ENCODE measurements at places on chromosomes 12 and 14.
A peak's percentile ranks its signal among the peaks of the same experiment; 100 is the strongest.

GRCh38 chr12:32217354-32218310 lies 111.0 kb downstream of the BICD1 start:
- peak; percentile 96 for DNase-seq

DNA sequence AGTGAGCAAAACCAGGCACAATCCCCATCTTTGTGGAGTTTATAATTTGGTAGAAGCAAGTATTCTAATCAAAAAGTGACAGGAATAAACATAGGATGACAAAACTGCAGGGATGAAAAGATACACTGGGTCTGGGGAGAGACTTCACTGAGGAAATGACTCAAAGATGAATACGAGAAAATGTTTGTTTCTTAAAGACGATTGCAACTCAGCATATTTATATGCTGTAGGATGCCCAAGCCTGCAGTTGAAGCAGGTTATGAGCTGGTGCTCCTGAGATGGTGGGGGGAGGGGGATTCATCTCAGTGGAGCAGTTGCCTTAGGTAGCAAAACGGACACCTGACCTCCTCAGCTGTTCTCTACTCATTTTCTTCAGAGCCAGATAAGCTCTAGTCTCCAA lies 13.4 kb upstream of the SLC38A4 start:
- no peak for DNase-seq

- no peak for DNase-seq
Observed at GRCh38 chr14:53473480-53473879, 320.4 kb upstream of the DDHD1 start.

DNA sequence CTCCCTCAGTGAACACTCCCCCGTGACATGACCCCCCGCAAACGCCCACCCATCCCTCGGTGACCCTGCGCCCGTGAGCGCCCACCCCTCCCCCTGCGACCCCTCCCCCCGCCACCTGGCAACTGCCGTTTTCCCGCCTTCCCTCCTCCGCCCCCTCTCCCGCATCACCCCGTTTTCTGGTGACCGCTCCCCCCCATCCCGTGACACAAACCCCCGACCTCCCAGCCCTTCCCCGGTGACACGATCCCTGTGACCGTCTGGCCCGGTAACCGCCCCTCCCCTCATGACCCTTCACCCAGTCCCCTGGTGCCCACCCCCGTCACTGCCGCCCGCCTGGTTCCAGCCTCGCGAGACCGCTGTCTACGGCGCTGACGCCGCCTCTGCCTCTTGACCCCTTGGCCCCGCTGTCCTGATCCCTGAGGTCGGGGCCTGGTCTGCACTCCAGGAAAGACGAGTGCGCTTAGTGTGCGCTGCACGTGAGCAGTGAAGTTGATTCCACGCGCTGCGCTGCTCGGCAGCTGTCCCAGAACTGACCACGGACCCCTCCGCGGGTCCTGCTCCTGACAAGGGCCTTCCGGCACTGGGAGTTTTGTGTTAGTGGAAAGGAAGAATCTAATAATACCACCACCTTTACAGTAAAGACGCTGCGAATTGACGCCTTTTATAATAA lies 59.4 kb downstream of the DDX51 start:
- no peak for DNase-seq

DNA sequence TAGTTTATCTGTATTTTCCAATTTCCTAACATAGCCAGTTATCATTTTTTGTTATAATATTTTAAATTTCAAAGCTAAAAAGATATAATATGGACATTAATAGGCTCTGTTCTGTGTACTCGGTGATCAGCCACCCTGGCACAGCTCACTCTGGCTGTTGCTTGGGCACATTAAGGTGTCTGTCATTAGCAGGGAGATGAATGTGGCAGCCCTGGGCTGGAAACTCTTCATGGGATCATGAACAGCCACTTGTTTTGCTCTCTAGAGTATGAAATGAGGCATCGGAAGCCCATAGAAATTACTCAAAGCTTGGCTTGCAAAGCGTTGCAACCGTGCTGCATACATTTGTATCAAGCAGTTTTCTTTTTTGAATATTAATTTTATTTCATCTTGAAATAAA lies 233.2 kb downstream of the DACT1 start:
- DNase-seq, result no peak

GRCh38 chr12:111218499-111218898 lies 150.4 kb downstream of the PHETA1 start:
- DNase-seq, result no peak

- peak; percentile 39 for DNase-seq
Observed at GRCh38 chr14:94145902-94146527, 16.6 kb upstream of the IFI27L2 start.

- DNase-seq, result no peak
Observed at GRCh38 chr14:65703996-65704395, 291.5 kb downstream of the FUT8 start.

DNA sequence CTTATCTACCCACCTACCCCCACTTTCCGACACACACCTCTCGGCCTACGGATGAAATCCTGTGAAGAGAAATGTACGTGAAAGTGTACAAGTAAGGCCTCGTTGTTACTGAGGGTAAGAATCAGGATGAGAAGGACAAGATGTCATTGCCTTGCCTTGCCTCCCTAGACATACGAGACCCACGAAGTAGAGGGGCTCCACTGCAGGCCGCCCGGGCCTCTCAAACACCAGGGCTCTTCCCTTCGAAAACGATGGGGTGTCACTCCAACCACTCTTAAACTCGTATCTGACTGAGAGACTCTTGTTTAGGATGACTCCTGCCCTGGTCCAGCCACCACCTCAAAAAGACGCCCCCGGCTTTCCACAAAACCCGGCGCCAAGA lies 498 bp downstream of the RACGAP1 start:
- no peak for DNase-seq

DNA sequence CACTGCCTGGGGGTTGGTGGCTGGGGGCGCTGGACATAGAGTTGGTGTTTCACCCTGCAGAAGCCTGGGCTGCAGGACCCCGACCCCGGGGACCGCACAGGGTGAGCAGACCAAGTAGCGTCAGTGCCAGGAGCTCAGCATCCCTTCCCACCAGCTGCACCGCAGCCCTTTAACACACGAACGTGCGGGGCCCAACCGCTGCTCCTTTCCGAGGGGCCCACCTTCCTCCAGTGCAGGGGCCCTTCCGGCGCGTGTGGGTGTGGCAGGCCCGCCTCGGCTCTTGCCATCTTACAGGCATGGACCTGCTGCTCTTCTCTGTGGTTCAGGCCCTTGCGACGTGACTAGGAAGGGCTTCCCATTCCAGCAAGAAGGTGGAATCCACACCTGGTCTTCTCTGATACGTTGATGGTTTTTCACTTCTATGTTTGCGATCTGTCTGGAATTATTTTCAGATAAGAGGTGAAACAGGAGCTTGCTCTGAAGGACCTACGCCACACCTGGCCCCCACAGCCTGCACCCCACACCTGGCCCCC lies 47.8 kb downstream of the LRCOL1 start:
- no peak for DNase-seq

- peak; percentile 41 for DNase-seq
Observed at GRCh38 chr12:53006810-53007309, 604 bp downstream of the EIF4B start.

DNA sequence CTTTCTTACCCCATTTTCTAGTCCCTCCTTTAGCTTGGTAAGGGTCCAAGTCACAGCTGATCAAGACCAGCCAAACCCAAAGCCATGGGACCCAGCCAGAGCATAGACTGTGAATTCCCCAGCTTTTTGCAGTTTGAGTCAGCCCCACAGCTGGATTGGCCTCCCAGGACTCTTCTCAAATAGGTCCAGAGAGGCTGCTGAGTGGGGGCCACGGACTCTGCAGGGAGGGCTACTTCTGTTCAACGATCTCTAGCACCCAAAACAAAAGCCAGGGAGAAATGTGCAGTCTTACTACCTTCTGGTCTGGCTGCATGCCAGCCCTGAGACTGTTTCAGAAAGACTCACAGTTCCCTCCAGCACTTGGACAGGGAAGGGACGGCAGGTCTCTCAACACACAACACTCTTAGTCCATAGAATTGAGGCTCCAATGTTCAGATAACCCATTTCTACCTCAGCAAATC lies 1.6 kb downstream of the VDR start:
- DNase-seq, result no peak

- no peak for DNase-seq
Observed at GRCh38 chr14:95891742-95892141, 15.1 kb downstream of the TUNAR start.

GRCh38 chr12:32431025-32431424 lies 31.7 kb downstream of the FGD4 start:
- no peak for DNase-seq

GRCh38 chr12:60205500-60205899 lies 609.7 kb downstream of the SLC16A7 start:
- DNase-seq, result no peak

DNA sequence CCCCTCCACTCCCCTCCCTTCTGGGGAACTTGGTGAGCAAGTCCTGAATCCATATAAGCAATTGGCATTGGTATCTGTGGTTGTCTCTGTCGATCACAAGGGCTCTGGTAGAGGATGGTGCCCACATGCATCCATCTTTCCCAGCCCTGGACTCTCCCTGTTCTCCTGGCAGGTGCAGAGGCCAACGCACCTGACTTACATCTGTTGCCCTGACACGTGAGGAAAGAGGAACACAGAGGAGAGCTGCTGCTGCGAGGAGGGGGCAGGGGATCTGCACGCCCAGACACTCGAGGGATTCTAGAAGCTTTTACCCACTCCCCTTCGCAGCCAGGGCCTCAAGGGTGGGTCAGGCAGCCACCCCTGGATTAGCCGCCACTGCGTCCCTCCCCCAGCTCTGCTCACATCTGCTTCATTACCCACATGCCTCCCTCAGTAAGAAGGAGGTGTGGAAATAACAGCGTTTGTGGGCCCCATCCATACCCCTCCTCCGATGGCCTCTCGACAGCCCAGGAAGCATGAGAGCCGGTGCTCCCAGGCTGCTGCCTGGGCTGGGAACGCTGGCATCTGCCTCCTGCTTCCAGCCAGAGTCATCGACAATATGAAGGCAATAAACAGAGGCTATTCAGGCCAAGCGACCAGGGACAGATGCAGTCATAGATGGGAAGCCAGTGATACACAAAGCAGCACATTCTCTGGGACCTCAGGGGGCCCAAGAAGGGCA lies 56.5 kb downstream of the KDM2B start:
- DNase-seq, result no peak

DNA sequence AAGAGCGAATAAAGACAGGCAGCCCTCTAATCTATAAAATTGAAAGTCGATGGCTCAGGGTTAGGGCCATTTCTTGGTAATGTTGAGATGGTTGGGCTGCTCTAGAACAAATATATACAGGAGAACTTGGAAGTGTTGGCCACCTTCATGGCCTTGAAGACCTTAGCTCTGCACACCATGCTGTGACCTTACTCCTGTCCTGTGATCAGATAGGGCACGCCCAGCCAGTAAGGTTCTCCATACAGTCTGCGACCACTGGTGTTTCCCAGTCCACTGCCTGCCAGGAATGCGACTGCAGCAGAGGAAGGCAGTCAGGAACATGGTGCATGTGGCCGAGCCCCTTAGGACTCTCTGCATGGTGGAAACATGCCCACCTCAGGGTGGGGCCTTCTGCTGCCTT lies 73.2 kb upstream of the PSMA6 start:
- no peak for DNase-seq

GRCh38 chr12:40784102-40784501 lies 91.9 kb downstream of the CNTN1 start:
- DNase-seq, result no peak

GRCh38 chr12:68856510-68856909 lies 48.5 kb downstream of the MDM2 start:
- peak; percentile 94 for DNase-seq

GRCh38 chr14:58072288-58073071 lies 79.5 kb downstream of the ARMH4 start:
- peak; percentile 83 for DNase-seq

DNA sequence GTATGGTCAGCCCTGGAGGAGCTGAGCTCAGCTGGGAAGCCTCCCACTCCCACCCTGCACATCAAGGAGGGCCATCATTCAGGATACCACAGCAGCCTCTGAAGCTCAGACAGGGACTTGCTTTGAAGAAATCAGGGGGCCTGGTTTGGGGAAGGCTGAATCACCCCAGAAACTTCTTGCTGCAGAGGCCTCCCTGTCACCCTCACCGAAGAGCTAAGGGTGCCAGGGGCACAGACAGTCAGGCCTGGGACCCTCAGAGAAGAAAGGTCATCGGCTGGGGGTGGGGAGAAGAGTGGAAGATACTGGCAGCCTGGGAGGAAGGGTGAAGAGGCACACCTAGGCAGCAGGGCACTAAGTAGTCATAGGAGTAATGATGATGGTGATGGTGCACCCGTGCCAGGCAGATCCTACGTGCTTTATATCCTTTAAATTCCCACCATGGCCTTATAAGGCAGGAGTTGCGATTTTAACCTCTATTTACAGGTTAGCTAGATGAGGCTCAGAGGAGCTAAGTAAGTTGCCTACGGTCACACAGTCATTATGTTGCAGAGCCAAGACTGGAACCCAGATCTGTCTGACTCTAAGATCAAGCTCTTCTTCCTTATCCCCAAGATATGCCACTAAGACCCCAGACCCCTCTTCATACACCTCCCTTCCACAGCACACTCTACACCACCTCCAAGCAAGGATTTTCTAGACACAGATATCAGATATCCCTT lies 28.5 kb upstream of the PNMA1 start:
- no peak for DNase-seq

DNA sequence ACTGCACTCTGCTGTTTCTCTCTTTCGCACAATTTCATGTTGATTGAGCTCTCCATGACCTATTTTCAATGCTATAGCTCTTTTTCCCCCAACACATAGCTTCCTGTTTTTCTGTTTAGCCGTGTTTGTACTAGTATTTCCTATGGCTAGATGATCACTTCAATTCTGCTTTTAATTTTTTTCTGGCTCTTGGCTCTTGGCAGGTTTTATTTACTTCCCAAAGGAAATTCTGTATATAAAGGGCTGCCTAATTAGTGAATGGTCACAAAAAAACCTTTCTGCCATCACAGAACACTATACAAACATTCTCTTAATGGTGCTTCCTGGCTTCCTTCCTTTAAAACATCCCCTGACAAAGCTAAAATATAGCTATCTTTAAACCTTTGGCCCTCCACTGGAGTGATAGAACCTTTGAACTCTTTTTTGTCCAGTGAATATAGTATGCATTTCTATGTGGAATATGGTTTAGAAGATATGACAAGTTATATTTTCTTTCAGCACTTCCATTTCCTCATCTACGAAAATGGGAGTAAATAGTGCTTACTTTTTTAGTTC lies 88.2 kb downstream of the RASSF9 start:
- DNase-seq, result no peak

- DNase-seq, result no peak
Observed at GRCh38 chr14:54489731-54490444, 1.1 kb upstream of the GMFB start.

DNA sequence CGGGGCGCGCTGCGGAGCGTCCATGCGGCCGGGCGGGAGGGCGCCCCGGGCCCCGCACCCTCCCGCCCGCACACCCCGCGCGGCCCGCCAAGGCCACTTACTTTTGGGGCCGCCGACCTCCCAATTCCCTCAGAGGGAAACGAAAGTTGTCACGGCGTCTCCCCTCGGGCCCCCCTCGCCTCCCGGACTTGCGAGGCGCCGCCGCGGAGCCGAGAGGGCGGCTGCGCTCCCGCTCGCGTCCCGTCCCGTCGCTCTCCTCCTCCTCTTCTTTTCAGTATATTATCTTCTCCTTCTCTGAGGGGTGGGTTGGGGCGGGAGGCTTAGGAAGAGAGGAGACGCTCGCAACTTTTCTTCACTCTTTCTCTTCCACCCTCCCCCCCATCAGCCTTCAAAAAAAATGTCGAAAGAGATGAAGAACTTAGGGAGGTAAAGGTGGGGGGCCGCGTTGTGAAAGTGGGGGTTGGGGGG lies 613 bp downstream of the DUSP16 start:
- DNase-seq, result no peak

- no peak for DNase-seq
Observed at GRCh38 chr12:103928682-103929045, 1.5 kb upstream of the HSP90B1 start.
